ENCODE measurements at places on chromosomes 12 and 14.

GRCh38 chr12:52185400-52185967 lies 6.3 kb downstream of the KRT80 start:
- DNase-seq: no peak

GRCh38 chr14:21874167-21874566 lies 200.5 kb upstream of the OR4E1 start:
- DNase-seq: no peak

DNA sequence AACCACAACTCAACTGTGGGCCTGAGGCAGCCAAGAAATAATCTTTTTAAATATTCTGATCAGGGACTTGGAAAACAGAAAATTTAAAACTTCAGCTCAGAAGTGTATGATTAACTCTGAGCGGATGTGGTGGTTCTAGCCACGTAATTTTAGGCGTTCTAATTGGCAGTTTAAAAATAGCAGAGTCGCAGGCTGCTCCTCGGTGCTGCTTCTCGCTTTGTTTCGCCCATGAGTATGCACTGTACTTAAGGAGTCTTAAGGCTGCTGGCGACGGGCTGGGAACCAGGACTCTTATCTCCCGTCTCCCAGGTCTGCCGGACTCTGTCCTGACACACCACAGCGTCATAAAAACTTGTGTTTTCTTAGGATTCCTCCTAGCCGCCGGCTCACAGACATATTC lies 113.4 kb upstream of the PELI2 start:
- DNase-seq: no peak

DNA sequence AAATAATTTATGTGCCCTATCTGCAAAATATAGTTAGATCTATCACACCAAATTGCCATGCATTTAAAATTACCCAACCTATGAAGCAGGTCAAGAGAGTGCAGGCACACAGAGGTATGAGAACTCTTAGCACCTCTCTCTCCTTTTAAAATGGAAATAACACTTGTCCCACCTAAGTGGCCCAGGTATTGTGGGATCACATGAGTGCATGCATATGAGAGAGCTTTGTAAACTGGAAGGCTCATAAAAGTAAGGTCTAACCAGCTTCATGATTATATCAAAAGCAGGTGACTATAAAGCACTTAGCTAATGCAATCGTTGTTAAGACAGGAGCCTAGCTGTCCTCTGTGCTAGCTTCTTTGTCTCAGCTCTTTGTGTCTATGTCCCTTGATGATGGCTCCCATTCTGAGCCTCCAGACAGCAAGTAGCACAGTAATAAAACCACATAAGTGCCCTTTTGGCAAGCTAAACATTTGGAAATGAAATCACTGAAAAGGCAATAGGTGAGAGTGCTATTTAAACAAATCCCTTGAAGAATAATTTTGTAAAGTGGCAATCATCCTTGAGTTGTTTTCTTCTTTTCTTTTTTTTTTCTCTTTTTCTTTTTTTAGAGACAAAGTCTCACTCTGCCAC lies 219.0 kb downstream of the NTF3 start:
- DNase-seq: no peak

DNA sequence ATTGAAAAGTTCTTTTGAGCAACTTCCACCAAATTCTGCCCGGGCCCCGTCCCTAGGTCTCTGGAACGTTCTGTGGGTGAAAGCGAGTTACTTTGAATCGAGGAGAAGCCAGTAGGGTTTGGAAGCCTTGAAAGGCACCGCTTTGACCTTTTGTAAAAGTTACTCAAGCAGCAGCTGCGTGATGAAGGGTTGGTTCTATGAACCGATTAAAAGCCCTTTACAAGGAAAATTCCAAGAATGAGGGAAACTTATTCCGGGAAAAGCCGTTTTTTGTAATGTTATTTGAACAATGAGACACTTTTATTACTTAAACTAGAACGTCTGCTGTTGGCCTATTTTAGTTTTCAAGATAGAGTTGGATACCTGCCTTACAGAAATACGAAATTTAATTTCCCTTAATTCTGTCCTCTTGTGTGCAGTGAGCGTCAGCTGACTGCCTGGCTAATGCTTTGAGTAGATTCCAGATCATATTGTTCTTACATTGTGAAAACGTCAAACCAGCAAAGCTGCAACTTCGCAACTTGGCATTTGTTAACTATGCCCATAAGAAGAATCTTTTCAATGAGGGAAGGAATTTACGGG lies 906 bp downstream of the LARP4 start:
- DNase-seq: no peak

GRCh38 chr14:97046967-97047366 lies 249.8 kb downstream of the VRK1 start:
- DNase-seq: no peak

- no peak for DNase-seq
These were observed 7.0 kb upstream of the ANO6 start for GRCh38 chr12:45208604-45209487.

- no peak for DNase-seq
These were observed 67.4 kb downstream of the DAD1 start for GRCh38 chr14:22521449-22522239.

DNA sequence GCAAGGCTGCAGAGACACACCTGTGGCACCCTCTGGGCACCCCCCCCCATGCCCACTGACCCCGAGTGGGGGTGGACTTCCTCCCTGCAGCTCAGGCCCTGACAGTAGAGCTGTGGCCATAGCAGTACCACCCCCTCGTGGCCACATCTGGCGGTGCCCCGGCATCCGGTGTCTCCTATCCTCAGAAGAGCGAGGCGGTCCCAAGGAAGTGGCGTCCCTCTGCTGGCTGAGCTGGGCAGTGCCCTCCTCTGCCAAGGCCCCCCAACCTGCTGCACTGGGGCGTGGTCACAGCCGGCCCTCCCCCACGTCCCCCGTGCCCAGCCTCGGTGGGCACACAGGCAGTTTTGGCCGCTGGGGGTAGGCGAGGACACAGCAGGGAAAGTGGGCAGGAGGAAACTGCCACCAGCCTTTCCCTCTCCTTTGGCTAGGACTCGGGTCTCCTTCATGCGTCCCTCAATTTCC lies 6.0 kb upstream of the SLC6A12 start:
- no peak for DNase-seq

- DNase-seq: no peak
These were observed 3.7 kb downstream of the TMTC3 start for GRCh38 chr12:88145567-88146505.

GRCh38 chr12:98780261-98780660 lies 135.2 kb downstream of the APAF1 start:
- DNase-seq: no peak

DNA sequence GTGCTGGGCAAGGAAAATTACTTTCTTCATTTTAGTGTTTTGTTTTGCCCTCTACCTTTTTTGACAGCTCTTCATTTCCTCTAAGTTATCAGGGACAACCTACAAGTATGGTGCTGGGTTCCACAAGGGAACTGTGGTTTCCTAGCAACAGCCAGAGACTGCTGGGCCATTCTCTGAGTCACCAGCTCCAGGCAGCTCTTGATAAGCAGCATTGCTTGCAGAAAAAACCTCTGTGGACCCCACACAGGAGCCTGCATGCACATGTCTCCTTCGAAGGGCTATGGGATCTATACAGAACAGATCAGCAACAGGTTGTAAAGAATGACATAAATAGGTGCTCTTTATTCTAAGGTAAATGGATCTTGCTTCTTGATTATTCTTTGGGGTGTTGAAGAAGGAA lies 81.0 kb upstream of the CCDC196 start:
- no peak for DNase-seq

DNA sequence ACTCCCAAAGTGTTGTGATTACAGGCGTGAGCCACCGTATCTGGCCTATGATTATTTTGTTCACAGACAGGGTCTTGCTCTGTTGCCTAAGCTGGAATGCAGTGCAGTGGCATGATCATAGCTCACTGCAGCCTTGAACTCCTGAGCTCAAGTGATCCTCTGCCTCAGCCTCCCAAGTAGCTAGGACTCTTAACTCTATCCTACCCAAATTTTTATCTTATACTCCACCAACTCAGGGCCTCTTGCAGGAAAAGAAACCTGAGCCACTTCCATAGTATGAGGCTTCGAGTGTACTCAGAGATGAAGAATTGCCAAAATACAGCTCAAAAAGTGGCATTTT lies 828 bp downstream of the MMAB start:
- no peak for DNase-seq

GRCh38 chr12:9701380-9702154 lies 31.3 kb downstream of the CLECL1 start:
- no peak for DNase-seq

- no peak for DNase-seq
These were observed 2.4 kb upstream of the NUMB start for GRCh38 chr14:73460691-73461127.

DNA sequence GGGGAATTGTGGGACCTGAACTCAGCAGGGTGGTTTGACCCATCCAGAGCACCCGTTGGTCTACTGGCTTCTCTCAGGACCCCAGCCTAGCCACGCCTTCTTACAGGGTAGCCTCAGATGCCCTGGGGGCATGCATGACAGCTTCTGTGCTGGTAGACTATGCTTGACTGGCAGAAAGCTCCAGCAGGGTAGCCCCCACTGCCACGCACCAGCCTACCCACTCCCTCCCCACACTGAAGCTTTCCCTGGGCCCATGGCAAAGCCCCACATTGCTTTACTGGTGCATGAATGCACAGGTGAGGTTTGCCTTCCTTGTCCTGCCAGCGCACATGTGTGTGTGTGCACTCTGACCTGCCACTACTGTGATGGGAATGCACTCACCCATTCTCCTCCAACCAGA lies 772.2 kb downstream of the LRFN5 start:
- DNase-seq: no peak

- no peak for DNase-seq
These were observed 7.5 kb upstream of the SYNE3 start for GRCh38 chr14:95523815-95524448.
